ENCODE measurements at places on chromosomes 4 and X.

DNA sequence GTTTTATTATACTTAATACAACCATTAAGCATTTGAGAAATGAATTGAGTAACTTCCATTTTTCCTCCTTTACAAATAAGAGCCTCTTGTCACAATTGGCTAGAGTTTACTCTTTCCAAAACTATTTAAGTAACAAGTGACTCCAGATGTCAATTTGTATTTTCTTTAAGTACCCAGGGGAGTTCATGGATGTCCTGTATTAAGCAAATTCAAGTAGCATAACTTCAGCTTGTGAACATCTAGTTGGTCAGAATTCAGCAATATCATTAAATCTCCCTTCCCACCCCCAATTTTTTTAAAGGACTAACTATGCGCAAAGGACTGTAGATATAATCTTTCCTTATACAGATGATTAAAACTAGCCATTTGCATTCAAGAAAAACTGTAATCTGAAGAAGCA, 1.4 kb upstream of the ADGRL3 start:
- DNase-seq = no peak

- no peak for DNase-seq
Observed at GRCh38 chr4:52711834-52712250, 39.4 kb downstream of the ERVMER34-1 start.

DNA sequence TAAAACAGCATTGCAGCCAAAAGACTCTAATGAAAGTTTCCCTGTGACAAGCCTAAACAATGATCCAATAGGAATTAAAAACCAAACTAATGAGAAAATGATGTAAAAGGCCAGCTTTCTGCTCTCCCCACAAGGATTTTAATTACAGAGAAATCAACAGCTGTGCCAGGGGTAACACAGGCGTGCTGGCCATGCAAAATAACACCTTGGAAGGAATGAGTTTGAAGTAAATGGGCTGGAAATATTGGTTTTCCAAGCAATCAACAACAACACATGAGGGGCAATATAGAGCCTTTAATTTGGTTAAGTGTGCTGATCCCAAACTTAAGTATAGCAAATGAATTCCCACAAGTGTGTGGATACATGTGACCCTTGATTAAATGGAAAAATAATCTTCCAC, 56.9 kb downstream of the NDNF start:
- DNase-seq = no peak

GRCh38 chr4:159593681-159594080, 490.8 kb downstream of the RAPGEF2 start:
- no peak for DNase-seq

DNA sequence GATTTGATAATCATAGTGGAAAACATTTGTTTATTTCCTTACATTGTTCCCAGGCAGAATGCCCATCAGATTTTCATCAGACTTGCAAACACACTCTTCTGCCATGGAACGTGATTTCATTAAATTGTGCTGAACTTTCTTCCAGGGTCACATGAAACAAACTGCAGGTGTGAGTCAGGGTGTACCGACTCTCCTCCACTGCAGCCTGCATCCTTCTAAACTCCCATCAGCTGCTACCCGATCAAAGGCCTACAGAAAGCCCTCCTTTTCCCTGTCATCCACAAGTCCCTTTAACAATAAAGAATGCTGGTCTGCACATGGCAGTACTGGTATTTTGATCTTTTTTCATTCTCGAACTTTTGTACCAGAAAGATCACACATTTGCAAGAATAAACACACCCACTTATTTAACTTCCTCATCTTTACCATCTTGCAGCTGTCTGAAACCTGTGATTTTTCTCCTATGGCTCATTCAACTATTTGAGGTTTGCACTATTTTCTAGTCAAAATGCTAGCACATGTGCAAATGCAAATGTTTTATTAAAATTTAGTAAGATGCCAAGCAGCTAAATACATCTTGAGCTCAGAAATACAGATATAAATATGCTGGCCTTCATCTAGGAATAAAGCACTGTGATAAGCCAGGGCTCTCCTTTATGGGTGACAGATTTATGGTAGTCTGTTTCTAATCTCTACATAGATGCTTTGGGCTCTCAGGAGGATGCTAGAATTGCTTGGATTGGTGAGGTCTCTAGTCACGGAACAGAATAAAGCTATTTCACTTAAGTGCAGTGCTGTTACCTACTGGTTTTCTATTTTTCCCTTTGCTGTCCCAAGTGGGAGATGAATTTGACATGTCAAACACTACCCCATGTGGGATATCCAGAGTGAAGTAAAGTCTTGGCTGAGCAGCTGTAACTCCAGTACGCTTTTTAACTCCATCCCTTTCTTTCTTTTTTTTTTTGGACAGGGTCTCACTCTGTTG, 25.8 kb upstream of the ARHGAP24 start:
- DNase-seq = no peak

- no peak for DNase-seq
Observed at GRCh38 chr4:74197080-74197479, 39.2 kb downstream of the MTHFD2L start.

DNA sequence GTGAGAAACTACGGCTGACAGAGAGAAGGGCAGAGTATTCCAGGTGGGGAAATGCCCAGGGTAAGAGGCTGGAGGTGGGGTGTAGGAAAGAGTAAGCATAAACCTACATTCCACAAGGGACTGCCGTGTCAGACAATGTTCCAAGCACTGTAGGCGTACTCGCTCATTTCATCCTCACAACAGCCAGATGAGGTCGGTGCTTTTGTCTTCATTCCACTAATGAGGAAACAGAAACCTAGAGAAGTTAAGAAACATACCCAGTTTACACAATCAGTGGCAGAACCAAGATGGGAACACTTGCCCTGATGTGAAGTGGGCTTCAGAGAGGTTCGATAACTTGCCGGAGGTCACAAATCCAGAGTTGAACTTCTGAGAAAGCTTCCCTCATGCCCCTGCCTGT, 4.6 kb downstream of the SASH3 start:
- DNase-seq = no peak

- no peak for DNase-seq
Observed at GRCh38 chr4:184959786-184960185, 58.5 kb upstream of the HELT start.

GRCh38 chr4:102318526-102318925, 26.8 kb downstream of the SLC39A8 start:
- no peak for DNase-seq

DNA sequence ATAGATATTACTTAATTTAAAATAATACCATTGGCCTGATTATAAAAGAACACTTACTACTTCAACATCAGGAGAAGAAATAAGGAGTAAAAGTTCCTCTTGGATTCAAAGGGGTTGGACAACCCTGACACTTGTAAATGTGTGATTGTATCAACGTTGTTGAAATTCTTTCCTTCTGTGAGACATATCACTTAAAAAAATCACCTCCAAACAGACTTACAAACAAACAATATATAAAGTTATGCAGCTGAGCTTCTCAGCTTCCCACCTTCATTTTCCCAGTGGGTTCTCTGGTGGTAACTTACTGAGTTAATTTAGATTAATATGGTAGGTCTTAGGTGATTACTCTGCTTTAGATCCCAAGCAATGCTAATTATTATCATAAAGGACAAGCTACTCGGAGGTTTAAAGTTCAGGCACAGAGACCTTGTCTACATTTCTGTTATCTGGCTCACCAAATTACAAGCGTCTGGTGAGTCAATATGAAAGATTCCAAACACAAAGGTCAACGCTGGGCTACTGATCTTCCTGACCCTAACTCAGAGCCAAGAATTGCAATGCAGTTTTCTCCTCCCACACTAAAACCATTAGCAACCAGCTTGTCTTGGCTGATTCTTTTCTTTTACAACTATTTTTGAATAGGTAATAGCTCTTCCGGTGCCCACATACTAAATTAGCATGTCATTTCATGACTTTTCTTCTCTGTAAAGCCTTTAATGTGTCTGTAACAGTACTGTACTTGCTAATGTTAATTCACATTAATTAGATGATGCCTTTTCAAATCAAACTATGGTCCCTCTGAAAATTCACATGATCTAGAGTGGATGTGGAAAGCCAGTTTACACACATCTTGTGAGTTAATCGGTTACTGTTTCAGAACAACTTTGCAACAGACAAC, 157.6 kb downstream of the RASL11B start:
- DNase-seq = no peak

- DNase-seq = peak; percentile 23
Observed at GRCh38 chr4:73019462-73020047, 50.0 kb downstream of the COX18 start.

DNA sequence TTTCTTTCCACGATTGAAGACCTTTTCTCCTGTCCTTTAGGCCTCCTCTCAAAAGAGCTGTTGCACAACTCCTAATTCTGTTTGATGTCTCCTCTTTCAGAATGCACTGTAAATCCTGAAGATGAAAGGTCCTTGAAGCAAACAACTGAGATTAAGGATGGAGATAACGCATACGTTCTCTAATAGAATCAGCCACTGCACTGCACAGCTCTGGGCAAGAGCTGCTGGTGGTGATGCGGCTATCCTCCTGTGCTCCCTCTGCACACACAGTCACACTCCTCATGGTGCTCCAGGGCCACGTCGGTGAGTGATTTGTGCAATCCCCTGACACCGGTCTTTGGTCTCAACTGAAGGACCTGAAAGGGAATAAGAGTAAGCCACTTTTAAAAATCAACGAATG, 208.7 kb downstream of the PDGFC start:
- no peak for DNase-seq

GRCh38 chr4:184444215-184444952, 30.0 kb downstream of the IRF2 start:
- DNase-seq = no peak

DNA sequence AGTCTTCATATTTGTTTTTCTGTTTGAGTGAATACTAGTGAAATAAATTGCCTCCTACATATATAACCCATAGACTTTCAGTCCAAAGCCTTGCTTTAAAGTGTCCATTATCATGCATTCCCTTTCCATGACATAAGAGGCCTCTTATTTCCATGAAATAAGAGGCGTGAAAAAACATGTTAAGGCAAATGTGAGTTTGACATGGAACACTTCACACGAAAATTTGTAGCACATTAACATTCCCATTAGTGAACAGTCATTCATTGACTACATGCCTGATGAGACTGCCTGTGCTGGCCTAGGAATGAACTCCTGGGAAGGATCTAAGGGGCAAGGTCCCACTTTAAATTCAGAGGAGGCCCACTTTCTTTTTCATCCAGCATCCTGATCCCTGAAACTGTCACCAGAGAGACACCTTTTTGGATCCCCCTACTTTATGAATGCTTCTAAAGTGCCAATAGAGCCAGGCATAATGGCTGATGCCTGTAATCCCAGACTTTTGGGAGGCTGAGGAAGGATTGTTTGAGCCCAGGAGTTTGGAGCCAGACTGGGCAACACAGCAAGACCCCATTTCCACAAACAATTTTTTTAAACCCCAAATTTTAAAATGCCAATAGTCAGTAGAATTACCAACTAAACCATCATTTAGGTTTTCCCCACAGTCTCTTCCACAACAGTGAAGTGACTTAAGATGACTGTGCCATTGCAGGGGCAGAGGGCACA, 6.7 kb downstream of the RTL8B start:
- no peak for DNase-seq

DNA sequence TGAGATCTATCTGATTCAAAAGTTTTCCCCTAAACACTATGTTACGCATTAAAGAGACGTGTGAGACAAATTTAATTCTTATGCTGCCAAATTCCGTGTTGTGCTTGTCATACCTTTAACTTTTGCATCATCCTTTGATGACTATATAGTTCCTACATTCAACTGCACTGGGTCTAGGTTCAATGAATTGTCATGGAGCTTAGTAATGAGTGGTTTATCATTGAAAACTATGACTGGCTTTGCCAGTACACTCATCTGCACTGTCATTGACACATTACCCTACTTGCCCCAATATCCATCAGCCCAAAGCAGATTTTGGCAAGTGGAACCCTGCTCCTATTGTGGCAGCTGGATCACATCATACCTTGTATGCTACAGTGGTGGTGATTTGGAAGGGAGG, 882.9 kb upstream of the SLIT2 start:
- DNase-seq = no peak

DNA sequence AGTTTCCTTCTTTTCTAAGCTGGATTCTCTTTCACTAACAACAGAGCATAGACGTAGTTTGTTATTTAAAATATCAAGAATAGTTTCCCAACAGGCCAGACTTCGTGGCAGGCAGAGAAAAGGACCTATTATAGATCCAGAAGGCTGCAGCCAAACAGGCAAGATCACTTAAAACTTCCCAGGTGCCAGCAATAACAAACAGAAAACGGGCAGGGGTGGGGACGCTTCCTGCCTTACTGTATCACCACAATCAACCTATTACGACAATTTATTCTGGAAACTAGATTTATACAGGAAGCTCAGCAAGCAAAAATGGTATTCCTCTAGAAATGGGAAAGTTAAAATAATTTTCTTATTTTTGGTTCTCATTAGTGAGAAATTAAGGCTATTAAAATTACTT, 22.1 kb downstream of the RWDD4 start:
- no peak for DNase-seq

GRCh38 chr4:108092288-108092687, 76.4 kb downstream of the LEF1 start:
- no peak for DNase-seq

GRCh38 chrX:124223524-124223923, 108.9 kb upstream of the TEX13D start:
- DNase-seq = no peak

- DNase-seq = no peak
Observed at GRCh38 chr4:147076179-147076578, 130.5 kb upstream of the TTC29 start.

GRCh38 chr4:2878346-2878745, 34.7 kb downstream of the ADD1 start:
- DNase-seq = no peak

DNA sequence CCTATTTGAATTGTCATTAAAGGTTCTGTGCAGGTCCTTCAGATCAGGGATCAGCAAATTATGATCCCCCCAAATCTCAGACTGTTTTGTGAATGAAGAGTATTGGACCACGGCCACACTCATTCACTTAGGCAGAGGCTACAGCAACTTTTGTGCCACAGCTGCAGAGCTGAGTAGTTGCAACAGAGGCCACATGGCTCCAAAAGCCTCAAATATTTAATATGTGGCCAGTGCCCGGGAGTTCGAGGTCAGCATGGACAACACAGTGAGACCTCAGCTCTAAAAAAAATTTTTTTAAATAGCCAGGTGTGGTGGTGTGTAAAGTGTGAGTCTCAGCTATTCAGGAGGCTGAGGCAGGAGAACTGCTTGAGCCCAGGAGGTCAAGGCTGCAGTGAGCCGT, 100.7 kb downstream of the NSUN7 start:
- no peak for DNase-seq

- DNase-seq = no peak
Observed at GRCh38 chr4:184420881-184421416, 53.4 kb downstream of the IRF2 start.

DNA sequence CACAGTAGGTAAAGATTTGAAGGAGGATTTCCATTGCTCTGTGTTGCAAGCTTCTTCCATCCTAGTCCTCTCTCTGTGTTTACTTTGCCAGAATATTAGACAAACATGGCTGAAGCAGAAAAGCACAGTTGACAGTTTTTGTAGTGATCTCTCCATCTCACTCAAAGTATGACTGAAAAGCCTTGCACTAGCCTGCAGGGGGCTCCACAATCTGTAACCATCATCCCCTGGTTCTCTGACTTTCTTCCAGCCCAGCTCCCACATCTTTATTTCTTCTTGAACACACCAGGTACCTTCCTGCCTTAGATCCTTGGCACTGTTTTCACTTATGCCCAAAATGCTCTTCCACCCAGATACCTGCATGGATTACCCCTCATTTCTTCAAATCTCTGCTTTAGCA, 34.1 kb upstream of the HHIP start:
- DNase-seq = no peak
